ENCODE measurements at places on chromosomes 6 and 20.

- no peak for DNase-seq
These were observed 2.0 kb downstream of the FOXC1 start for GRCh38 chr6:1611572-1612298.

- DNase-seq, result no peak
These were observed at the start of gene STMN3 for GRCh38 chr20:63653041-63653973. TSS of gene STMN3 (minus strand) at chr20:63653424. CDS start at chr20:63653345, 79 bp downstream.

GRCh38 chr6:20160541-20161283, 51.6 kb downstream of the MBOAT1 start:
- DNase-seq, result no peak

GRCh38 chr6:13304101-13304500, 24.2 kb downstream of the TBC1D7 start:
- DNase-seq, result no peak

GRCh38 chr20:46977909-46978588, 83.4 kb downstream of the EYA2 start:
- no peak for DNase-seq

DNA sequence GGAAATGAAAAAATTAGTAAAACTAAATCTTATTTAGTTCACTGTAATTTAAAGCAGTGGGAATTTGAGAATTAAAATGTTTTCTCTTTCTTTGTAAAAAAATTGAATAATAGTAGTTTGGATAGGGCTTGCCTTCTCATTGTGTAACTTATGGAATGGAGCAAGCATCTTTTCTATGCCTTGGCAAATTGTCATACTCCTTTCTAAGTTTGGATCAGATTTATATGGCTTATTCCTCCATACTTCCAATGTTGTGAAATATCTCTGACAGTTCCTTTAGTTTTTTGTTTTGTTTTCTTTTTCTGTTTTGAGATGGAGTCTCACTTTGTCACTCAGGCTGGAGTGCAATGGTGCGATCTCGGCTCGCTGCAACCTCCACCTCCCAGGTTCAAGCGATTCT, 176.4 kb downstream of the SAMD5 start:
- DNase-seq, result no peak

DNA sequence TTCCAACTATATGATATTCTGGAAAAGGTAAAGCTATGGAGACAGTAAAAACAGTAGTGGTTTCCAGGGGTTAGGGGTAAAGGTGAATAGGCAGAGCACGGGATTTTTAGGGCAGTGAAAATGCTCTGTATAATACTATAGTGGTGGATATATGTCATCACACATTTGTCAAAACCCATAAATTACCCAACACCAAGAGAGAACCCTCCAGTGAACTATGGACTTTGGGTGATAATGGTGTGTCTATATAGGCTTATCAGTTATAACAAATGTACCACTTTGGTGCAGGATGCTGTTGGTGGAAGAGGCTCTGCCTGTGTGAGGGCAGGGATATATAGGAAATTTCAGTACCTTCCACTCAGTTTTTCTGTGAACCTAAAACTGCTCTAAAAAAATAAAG, 149.9 kb downstream of the GPX5 start:
- DNase-seq, result no peak

DNA sequence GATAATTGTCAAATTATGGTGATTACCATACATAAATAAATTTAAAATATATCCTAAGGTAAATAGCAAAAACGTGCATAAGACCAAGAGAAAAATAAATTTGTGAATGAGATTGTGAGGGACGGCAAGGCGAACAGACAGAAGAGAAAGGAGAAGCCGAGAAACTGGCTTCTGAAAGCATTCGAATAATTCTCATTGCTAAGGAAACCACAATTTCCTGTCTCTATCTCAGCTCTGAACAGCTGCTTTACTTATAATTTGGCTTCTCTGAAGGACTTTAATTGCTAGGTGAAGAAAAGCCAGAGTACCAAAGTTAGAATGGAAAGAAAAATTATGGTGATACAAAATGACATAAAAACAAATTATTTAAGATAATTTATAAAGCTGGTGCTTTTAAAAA, 79.0 kb upstream of the RGS17 start:
- no peak for DNase-seq

GRCh38 chr6:107877968-107878367, 53.9 kb upstream of the SCML4 start:
- no peak for DNase-seq

DNA sequence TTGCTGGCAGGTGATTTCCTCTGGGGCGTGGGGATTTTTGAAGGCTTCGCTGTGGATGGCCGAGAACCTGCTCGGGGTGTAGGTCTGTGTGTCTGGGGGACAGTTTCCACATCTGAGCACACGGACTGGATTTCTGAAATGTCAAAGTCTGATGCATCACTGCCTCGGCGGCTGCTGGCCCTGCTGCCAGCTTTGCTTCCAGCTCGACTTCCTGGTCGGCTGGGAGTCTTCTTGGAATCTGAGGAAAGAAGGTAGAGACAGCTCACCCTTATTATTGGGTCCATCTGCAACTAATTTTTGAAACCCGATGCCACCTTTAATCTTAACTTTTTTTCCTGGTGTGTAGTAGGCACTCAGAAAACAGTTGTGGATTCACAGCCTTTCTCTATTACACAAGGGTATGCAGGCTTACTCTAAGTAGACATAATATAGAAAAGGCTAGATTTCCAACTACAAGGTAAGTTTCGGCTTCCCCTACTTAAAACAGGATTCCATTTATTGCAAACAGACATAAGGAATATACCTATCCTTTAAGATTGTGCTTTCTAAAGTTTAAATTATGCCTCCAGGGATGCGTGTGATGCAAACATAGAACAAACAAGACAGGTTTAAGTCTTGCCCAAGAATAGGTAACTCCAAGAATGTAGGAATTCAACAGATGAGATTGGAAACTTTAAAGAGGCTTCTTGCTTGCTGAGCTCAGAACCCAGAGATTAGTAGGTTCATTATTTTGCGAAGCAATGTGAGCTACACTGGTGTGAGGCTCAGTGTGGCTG, 183.5 kb downstream of the DST start:
- DNase-seq, result no peak

DNA sequence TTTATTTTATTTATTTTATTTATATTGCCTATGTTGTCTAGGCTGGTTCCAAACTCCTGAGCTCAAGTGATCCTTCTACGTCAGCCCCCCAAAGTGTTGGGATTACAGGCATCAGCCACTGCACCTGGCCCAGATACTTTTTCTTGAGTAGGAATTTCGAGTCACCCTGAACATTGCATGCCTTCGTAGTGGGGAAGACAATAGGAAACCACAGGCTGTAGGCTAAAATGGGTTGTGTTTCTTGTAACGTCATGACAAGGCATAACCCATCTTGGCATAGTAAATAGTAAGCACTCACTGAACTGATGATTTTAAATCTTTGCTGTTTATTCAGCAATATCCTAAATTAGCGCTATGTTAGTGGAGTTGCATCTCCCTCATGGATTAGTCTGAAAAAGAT, 34.9 kb downstream of the PTPN1 start:
- DNase-seq, result no peak

- no peak for DNase-seq
These were observed 160.9 kb downstream of the FRK start for GRCh38 chr6:115899730-115900282.

DNA sequence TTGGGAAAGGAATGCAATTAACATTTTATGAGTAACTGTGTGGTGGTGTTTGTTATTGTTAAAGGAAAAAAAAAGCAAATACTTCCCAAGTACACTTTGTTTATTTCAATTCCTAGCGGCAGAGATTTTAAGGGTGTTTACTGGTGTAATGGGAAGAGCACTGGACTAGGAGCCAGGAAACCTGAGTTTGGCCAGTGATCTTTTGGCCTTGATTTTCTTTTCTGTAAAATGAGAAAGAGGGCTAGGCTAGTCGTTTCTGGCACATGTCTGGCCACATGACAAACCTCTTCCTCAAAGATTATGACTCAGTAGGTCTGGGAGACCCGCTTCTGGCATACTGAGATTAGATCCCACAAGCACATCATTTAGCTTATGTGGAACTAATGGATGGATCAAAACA, 428.1 kb upstream of the NOX3 start:
- DNase-seq, result no peak

DNA sequence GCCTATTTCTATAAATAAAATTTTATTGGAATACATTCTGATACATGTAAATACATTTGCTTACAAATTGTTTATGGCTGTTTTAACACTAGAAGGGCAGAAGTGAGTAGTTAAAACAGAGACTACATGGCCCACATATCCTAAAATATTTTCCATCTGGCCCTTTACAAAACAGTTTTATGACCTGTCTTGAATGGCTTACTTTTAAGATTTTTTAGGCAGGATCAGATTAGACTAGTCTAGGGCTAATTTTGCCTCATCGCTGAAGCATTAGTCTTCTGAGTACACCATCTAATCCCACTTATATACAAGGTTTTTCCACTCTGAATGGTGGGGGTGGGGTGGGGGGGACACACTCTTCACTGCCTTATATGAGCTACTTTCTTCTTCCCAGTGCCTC, 27.1 kb downstream of the PLAGL1 start:
- DNase-seq, result no peak

- no peak for DNase-seq
These were observed 79.3 kb upstream of the PMEPA1 start for GRCh38 chr20:57788936-57789613.

DNA sequence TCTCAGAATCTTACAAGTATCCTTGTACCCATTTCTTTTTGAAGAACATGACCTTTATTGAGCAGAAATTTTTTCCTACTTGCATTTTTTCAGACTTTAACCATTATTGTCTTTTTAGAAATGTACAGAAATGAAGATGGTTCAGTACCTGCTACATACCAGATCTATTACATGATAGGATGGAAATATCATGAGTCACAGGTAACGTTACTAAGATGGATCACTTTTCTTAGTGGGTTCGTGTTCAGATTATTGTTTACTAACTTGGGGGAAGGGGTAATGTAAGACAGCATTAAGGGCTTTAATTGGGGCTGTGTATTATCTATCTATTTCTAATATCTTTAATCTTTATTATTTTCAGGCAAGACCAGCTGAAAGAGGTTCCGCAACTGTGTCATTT, 31.9 kb downstream of the NDUFAF5 start:
- DNase-seq, result no peak

GRCh38 chr6:47027315-47027714, 14.8 kb downstream of the ADGRF1 start:
- DNase-seq, result no peak

- DNase-seq, result no peak
These were observed 65.9 kb downstream of the DLL1 start for GRCh38 chr6:170224694-170225660.

DNA sequence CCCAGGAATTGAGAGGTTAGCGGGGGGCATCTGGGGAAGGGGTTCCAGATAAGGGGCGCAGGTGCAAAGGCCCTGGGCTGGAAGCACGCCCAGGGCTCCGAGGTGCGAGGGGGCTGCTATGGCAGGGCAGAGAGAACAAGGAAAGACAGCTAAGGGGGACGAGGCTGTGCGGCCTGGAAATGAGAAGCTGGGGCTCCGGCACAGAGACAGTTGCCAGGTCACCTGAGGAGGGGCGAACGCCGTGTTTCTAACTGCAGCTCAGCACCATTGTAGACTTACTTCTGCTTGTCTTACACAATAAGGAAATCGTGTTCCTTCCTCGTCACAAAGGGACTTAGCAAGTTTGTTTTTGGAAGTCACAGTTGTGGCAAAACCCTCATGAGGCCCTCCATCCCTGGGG, 68.9 kb upstream of the TBXT start:
- no peak for DNase-seq

GRCh38 chr6:20998748-20999448, 464.6 kb downstream of the CDKAL1 start:
- no peak for DNase-seq

- DNase-seq, result no peak
These were observed 5.8 kb downstream of the FAM83D start for GRCh38 chr20:38931984-38932383.

- no peak for DNase-seq
These were observed 30.9 kb upstream of the CCN5 start for GRCh38 chr20:44684047-44684967.

DNA sequence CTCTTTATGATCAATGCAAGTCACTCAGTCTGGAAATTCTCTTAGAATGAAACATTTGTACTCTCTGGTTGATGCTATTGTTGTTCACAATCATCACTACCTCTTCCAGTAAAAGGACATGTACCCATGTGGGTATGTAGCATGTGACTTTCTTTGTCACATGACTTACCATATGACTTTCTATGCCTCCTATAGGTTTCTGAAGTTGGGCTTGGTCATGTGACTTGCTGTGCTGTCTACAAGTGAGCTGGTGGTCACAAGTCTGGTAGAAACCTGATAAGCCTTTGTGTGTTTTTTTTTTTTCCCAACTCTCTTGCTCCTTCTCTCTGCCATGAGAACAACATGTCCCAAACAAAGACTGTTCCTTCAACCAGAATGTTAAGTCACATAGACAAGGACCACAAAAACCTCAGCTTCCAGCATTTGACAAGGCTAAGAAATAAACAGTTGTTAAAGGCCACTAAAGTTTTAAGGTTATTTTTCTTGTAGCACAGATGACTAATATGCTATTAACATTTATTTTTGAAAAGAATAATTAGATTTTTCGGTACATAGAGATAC, 379.2 kb upstream of the SLC35B3 start:
- no peak for DNase-seq

GRCh38 chr6:13370623-13371022, 42.3 kb upstream of the TBC1D7 start:
- no peak for DNase-seq

DNA sequence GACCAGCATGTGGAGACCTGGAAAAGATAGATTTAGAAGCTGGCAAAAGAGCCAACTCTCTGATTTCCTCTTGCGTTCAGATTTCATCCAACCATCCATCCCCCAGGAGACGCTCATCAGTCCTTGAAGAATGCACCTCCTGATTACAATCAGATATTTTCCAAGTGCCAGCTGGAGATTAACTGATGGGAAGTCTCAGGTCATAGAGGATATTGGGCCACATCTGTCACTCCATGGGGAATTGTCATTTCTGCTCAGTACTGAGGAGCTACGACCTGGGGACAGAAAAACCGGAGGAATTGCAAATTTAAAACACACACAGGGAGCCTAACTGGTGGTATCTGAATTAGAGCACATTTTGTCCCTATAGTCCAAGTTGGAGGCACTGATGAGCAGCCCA, 496.2 kb upstream of the SULF2 start:
- DNase-seq, result no peak

DNA sequence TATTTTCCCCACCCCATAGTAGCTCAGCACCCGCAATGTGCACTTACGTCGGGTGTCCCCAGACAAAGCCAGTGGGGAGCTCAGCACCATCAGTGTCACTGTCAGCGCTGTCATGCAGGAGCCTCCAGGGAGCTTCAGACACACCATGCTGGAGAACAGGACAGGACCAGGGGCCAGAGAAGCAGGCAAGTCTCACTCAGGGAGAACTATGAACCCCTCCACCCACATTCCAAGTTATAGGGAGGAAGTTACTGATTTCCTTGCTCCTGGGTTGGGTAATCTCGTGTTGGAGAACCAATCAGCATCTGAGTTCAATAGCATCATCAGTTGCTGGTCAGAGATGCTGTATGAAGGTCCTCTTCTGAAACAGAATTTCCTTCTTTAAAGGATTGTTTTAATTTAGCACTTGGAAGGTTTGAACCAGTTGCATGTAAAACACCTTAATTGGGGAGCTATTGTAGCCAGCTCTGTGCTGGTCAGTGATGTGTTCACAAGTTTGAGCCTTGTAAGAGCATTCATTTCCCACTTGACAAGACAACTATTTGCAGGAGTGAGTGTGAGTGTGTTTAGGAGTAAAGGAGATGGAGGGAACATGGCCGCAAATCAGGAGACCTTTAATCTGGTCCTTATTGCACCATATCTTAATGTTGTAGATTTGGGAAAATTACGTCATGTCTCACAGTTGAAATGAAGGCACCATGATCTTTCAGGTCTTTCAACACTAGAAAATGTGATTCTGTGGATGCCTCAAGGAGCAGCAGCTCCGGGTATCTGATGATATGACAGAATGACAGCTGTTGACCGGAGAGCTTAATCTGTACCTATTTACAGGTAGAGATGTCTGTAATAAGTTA, at the start of gene HLA-DRB1:
TSS of gene HLA-DRB1 (minus strand) at position 253 of the 854 bp plus-strand sequence. CDS start at position 147, 106 bp downstream.
- DNase-seq, result no peak
